Activated naive CD8-positive, alpha-beta T cell treated with anti-CD3 and anti-CD28 coated beads, Interleukin-2, amount 50 U/mL, for 24 hours (primary cell): ENCODE measurements at places on chromosomes 1 and 21.

DNA sequence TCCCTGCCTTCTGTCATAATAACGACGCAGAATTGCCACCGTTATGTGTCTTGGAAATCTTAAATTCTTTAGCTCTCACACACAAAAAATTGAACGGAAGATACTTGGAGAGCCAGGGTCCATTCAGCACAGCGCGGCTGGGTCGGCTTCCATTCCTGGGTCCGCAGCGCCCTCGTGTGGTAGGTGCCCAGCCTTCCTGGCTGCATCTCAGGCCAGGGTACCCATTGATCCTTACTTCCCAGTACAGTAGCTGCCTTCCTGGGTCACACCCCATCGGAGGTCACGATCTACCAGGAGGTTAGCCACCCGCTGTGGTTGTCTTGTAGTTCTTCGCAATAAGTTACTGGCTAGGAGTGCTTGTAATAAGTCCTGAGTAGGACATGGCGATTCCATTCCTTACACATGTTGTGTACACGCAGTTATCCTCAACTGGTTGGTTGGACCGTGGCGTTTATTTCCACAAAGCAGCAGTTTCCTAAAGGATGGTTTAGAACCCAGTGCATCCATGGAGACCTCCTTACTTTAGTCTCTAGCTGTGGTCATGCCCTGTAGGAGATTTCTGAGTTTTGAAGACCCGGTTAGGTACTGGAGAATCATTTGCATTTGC is 9.9 kb upstream of the MTARC1 start:
- DNase-seq = peak; percentile 78

GRCh38 chr21:44088401-44088780 is 18.8 kb upstream of the PWP2 start:
- no peak for DNase-seq

- no peak for DNase-seq
Observed at GRCh38 chr1:165641231-165641987, 10.4 kb downstream of the MGST3 start.

DNA sequence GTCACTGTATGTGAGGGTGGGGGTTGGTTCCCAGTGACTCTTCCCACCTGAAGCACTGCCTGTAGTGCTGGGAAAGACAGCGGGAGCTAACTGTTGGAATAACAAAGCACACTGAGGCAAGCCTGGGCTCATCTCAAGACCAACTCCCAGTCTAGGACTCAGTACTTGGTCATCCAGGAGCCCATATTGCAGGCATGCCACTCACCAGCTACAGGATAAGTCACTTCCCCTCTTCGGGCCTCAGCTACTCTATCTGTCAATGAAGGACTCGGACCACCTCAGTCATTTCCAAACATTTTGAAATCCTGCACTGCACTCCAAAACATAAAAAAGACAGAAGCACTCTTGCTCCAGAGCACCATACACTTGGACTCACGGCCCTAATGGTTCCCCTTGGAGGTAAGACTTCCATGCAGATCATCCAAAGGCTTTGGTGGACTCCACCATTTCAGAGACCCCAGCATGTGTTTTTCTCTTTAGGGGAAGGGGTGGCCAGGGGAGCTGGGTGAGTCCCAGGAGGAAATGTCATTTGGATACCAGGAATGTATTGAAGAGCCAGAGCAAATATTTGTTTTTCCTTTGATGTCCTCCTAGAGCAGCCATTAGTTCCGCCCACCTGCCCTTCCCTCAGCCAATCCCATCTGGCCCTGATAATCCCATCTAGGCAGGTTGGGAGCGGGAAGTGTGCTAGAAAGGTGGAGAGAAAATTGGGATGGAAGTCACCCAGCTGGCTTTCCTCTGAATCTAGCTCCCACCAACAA is 3.1 kb downstream of the NUAK2 start:
- DNase-seq = no peak

DNA sequence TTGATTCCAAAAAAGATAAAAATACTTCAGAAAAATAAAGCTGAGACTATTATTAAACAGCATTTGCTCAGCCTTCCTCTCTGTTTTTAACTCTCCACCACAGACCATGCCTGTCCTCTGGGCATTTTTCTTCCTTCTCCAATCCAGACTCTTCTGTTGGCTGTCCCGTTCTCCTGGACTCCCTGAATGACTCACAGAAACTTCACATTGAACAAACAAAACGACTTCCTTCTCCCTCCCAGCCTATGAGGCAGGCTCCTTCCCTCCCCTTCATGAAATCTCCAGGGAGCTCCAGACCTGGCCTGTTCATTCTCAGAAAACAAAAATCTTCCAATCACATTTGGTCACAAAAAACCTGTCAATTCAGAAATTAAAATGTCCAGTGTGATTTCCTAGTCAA is 421.3 kb downstream of the NPHP4 start:
- no peak for DNase-seq

DNA sequence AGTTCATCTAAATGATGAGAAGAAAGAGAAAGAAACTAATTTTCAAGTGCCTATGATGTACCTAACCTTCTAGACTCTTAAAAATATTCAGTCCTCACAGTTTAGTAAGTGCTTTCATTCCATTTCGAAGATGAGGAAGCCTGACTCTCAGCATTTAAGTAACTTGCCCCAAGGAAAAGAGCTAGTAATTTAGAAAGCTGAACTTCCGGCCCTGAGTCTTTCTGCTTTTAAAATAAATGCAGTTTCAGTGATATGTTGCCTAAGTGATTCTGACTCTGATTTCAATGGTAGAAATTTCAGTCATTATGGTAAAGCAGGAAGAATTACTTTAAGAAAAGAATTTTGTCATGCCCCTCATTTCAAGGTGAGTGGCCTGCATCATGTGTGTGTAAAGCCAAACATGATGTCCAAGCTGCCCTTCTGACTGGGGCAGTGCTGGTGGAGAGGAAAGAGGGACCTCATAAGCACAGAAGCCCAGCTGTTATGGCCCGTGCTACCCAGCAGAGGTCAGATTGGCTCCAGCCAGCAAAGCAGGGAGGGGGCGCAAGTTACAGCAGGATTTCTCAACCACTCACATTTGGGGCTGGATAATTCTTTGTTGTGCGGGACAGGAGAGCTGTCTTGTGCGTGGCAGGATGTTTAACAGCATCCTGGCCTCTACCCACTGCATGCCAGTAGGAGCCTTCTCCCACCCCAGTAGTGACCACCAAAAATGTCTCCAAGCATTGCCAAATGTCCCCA is 10.7 kb downstream of the ATP1A4 start:
- no peak for DNase-seq

DNA sequence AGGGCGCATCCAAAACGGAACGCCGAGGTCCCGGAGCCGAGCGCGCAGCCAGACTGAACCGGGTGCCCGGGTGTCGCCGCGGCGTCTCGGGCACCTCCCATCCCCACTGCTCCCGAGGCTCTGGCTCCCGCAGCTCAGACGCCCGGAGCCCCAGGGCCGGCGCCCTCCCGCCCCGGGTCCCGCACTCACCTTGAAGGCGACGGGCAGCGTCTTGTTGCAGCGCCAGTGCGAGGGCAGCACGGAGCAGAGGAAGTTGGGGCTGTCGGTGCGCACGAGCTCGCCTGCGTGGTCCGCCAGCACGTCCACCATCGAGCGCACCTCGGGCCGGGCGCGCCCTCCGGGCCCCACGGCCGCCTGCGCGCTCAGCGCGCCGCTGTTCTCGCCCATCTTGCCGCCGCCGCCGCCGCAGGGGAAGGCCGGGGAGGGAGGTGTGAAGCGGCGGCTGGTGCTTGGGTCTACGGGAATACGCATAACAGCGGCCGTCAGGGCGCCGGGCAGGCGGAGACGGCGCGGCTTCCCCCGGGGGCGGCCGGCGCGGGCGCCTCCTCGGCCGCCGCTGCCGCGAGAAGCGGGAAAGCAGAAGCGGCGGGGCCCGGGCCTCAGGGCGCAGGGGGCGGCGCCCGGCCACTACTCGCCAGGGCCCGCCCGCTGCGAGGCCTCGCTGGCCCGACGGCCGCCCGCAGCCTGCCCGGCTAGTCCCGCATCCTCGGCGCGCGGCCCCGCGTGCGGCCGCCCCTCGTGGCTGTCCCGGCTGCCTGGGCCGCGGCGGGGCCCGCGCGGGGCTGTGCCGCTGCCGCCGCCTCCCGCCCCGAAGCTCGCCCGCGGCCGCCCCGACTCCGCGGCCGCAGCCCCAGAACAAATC is 447 bp downstream of the RUNX3 start:
- peak; percentile 60 for DNase-seq

GRCh38 chr1:41528106-41528505 is 43.6 kb upstream of the EDN2 start:
- no peak for DNase-seq

GRCh38 chr1:12201352-12202189 is 28.3 kb upstream of the VPS13D start:
- peak; percentile 55 for DNase-seq

DNA sequence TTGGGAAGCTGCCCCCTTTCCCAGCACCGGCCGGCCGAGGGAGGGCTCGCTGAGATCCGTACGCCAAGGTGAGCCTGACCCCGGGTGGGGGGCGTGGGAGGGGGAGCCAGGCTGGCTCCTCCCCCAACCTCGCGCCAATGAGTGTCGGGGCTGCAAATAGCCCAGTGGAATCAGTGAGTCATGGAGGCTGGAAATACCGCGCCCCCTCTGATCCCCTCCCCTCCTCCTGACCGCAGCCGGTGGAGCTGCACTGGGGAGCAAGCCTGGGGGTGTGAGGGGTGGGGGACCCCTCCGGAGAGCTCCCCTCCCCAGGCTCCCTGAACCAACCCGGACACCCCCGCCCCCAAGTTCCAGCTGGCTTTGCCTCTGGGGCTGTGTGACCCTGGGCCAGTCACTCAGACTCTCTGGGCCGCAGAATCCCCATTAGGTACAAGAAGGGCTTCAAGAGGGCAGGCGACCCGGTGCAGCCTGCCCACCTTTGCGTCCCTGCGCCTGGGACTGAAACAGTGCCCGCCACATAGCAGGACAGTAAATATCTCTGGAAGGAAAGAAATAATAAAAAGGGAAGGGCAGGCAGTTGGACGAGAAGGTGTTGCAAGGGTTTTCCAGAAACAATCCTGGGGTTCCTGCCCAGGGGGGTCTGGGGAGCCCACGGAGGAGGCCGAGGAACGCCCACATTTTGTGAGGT is 4.5 kb downstream of the HSPB7 start:
- DNase-seq = peak; percentile 72

GRCh38 chr21:14675774-14676530 is 129.8 kb upstream of the SAMSN1 start:
- no peak for DNase-seq

DNA sequence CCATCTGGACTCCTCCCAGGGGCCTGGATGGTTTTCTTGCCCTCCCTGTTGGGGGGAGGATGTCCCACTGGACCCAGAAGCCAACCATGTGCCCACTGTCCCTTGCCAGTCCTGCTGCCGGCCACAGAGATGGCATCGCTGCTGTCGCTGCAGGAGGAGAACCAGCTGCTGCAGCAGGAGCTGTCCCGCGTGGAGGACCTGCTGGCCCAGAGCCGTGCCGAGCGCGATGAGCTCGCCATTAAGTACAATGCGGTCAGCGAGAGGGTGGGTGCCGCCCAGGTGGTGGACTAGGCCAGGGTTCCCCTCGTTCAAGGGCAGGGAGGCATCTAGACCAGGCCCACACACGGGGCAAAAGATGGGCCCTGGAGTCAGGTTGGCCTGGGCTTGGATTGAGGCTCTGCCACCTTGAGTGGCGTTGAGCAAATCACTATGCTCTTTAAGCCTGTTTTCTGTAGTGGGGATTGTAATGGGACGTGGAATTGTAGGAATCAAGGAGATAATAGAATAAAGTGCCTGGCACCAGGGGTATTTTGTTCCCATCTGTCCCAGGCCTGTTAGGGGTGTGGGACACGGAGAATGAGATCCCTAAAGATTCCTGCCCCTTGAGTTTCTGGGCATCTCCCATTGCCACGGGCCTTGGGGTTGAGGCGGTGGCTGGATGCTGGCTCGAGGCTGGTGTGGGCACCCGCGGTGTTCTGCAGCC is 2.6 kb downstream of the CROCC start:
- DNase-seq = no peak

DNA sequence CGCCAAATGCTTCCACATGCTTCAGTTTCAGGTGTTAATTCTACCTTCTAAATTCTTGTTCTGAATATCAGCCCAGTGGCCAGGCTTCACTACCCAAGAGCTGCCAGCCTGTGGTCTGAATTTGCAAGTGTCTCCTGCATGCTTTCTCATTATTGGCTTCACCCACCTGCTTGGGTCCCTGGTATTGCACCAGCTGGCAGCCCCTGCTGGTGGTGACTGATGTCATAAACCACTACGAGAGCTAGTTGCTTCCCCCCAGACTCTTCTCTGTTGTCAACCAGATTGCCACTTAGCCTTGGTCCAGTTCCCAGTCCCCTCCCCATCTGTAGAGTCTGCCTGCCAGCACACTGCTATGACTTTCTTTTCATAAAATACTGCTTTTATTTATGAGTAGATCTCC is 197.7 kb upstream of the DUSP10 start:
- DNase-seq = no peak

GRCh38 chr1:32903991-32904785 is 3.0 kb upstream of the TMEM54 start:
- no peak for DNase-seq

- DNase-seq = no peak
Observed at GRCh38 chr1:192817246-192817645, 8.4 kb downstream of the RGS2 start.

- no peak for DNase-seq
Observed at GRCh38 chr1:199301472-199302217, 662.8 kb downstream of the PTPRC start.

- no peak for DNase-seq
Observed at GRCh38 chr21:43571976-43572375, 87.3 kb downstream of the HSF2BP start.

DNA sequence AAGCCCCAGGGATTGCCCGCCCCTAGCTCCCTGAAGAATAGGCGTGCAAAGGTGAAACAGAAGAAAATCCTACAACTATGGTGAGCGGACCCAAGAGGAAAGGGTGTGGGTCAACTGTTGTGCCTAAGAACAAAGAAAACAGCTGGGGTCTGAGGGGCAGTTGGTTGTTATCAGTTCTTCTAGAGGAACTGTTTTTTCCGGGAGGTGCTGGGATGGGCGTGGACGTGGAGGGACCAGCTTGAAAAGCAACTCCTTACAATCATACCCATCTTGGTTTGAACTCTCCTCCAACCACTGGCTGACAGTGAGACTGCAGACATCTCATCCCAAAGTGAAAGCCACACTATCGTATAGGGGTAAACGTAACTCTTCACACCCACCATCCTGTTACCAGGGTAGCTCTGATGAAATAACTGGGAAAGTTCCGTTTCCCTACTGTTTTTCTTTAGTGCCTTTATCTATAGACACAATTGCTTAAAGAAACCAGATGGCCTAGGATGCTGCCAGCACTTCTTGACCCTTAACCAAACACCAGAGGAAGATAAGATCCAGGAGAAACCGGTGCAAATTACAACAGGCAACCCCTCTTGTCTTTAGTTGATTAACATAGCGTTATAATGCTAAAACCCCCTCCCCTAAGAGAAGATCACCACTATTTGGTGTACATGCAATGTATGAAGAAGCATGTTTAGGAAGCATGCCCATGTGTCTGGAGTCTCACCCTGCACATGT is 25.6 kb upstream of the FAM89A start:
- no peak for DNase-seq

- no peak for DNase-seq
Observed at GRCh38 chr1:151314137-151314875, 12.9 kb downstream of the PI4KB start.
